ENCODE measurements at places on chromosomes 4 and X.

DNA sequence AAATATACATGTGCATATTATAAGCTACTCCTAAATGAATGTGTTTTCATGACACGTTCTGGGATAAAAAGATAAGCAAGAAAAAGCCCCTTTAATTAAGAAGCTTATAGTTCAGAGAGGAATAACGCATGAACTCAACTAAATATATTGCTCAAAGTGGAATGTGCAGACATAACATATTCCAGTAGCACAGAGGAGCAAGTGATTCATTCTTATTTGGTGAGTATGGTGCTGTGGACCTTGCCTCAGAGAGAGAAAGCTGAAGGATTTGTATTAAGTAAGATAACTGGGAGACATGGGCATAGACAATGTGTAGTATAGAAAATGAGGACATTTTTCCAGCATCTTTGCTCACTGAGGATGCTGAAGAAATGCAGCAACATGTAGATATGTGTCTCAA, 76.8 kb downstream of the CFAP299 start:
- DNase-seq: no peak

DNA sequence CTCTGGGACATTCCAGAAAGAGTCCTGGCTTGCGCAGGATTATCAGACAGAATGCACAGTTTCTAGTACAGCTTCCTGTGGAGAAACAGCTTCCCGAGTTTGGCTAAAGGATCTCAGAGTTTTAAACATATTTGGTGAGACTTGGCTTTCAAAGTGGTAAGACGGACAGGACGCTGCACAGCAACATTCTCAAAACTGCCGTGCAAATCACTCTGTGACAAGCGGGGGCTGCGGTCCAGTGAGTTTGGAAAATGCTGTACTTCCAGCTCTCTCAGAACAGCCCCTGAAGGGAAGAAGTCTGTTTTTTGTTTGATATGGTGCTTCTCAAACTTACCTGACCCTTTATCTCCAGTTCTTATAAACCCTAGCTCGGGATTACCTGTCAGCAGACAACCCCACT, 18.1 kb downstream of the LGI2 start:
- no peak for DNase-seq

GRCh38 chrX:71492231-71493065, 40.5 kb upstream of the OGT start:
- DNase-seq: peak; percentile 53

GRCh38 chr4:103721251-103721650, 1.5 kb upstream of the TACR3 start:
- DNase-seq: peak; percentile 96

GRCh38 chr4:177964693-177965168, 522.5 kb upstream of the AGA start:
- no peak for DNase-seq

- DNase-seq: no peak
These were observed 166.4 kb upstream of the SFRP2 start for GRCh38 chr4:153955327-153955726.

DNA sequence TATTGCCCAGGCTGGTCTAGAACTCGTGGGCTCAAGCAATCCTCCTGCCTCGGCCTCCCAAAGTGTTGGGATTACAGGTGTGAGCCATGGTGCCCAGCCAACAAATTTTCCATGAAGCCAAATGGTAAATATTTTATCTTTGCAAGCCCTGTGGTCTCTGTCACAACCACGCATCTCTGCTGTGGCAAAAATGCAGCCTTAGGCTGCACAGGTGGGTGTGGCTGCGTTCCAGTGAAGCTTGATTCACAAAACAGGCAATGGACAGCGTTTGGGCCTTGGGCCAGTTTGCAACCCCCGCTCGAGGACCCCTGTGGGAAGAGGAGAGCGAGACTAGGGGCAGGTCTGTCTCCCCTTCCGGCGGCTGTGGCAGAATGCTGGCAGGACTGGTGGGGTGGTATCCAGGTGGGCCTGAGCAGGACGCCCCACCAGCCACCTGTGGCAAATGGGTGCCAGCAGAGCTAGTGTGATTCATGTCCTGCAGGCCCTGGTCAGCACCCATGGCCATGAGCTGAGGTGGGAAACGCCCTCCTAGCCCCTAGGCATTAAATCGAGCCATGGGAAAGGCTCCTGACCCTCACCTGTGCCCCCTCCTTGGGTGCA, 19.7 kb downstream of the HTRA3 start:
- peak; percentile 72 for DNase-seq

DNA sequence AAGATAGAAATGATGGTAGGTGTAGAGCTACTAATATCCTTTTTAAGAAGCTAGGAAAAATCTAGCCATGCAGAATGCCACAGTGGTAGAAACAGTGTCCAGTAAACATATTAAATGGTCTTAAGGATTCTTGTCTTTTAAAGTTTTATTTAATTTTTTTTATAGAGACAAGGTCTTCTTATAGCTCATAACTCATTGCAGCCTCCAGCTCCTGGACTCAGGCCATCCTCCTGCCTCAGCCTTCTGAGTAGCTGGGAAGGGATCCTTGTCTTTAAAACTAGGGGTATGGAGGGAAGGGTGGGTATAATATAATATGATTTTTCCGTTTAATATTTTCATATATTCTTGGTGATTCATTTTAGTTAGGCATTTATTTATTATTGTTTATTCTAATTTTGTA, 3.8 kb downstream of the TMEM165 start:
- no peak for DNase-seq

GRCh38 chr4:157576671-157577217, 356.2 kb downstream of the GRIA2 start:
- DNase-seq: no peak

GRCh38 chrX:153965406-153965805, 6.2 kb downstream of the HCFC1 start:
- no peak for DNase-seq

DNA sequence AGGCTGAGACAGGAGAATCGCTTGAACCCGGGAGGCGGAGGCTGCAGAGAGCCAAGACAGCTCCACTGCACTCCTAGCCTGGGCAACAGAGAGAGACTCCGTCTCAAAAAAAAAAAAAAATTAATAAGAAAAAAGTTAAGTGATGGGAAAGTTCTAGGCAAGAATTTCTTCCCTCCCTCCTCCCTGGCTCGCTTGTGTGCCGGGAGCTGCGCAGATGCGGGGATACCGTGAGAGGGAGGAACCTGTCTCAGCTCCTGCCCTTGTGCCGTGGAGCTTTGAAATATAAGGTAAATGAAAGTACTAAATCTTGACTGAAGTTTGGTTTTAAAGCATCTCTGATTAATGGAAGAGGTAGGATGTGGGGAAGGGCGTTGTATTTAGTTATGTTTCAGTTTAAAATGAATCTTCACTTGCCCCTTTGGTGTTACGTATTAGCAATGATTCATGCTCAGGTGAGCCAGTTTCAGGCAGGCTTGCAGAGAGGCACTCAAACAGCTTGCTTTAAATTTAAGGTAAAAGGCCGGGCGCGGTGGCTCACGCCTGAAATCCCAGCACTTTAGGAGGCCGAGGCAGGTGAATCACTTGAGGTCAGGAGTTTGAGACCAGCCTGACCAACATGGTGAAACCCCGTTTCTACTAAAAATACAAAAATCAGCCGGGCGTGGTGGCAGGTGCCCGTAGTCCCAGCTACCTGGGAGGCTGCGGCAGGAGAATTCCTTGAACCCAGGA, 1.4 kb upstream of the UFSP2 start:
- peak; percentile 48 for DNase-seq

- DNase-seq: no peak
These were observed 344.0 kb downstream of the ACTRT1 start for GRCh38 chrX:127708155-127708554.

DNA sequence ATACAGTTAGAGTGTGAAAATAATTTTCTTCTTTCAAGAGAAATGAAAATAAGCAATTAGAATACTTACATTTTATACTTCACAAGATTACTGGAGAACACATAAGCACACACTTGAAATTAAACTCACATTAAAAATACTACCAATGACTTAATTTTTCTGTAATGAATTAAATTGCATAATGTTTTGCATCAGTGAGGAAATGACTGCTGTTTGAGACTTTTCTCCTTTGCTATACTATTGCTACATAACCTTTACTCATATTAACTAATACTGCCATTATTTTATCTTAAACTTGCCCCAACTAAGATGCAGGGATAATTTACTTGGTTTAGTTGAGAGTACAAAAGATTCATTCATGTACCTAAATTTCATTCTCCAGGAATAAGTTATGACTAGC, 590.9 kb downstream of the ARAP2 start:
- DNase-seq: no peak

- DNase-seq: no peak
These were observed 312.0 kb downstream of the PDGFC start for GRCh38 chr4:156659570-156659969.

GRCh38 chr4:80466618-80467017, 131.1 kb downstream of the CFAP299 start:
- DNase-seq: no peak

- no peak for DNase-seq
These were observed 407.0 kb downstream of the BCOR start for GRCh38 chrX:39690541-39691415.

- no peak for DNase-seq
These were observed 48.1 kb downstream of the DCLK2 start for GRCh38 chr4:150126201-150126863.

GRCh38 chrX:131305926-131306325, 16.8 kb upstream of the IGSF1 start:
- DNase-seq: peak; percentile 5

DNA sequence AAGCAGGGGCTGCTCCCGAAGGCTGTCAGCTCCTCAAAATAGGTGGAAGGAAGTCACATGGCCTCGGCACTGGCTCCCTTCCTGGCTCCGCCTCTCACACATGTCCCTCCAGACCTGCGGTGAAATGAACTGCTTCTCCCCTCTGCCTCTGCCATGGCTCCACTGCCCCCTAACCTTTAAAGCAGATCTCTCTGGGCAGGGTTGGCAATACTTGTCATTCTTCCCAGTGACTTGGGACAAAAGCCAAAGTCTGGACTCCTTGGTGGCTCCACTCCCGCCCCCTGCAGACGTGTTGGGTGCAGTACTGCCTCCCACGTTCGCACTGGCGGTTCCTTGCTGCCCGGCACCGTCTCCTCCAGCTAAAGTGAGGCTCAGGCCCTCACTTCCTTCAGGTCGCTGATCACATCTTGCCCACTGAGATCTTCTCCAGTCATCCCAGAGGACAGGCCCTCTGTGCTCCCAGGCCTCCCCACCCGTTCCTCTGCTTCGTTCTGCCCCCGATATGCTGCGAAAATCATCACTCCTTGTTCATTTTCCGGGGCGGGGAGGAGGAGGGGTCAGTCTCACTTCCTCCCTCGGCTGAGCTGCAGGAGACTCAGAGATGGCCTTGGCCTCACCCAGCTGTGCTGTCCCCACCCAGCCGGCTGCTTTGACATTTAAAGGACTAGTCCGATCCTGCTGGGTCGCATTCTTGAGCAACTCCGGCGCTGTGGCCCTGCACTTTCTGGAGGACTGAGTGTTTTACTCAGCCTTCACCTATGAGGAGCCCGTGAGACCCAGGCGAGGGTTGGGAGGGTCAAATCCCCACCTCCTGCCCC, 97.4 kb downstream of the PHKA2 start:
- peak; percentile 89 for DNase-seq

GRCh38 chrX:107560041-107560440, 68.3 kb upstream of the PRPS1 start:
- DNase-seq: peak; percentile 3

GRCh38 chr4:149884046-149884445, 68.4 kb upstream of the IQCM start:
- DNase-seq: no peak

DNA sequence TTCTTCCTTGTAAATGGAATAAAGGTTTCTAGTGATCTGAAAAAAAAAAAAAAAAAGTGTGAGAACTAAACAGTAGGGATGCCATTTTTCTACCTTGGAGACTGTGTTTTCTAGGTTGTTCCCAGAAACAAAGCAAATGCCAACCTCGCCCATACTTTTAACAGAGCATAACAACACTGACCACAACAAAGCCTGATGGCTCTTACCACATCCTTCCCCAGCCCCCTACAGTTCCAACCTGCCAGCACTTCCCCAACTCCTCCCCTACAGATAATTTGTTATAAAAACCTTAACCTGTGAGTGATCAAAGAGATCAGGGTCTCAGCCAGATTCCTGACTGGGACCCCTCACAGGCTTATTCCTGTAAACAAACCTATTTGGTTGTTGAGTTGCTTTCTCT, 940.0 kb downstream of the SH3BGRL start:
- no peak for DNase-seq

- DNase-seq: peak; percentile 97
These were observed 9.9 kb downstream of the TNIP2 start for GRCh38 chr4:2745981-2746806.

DNA sequence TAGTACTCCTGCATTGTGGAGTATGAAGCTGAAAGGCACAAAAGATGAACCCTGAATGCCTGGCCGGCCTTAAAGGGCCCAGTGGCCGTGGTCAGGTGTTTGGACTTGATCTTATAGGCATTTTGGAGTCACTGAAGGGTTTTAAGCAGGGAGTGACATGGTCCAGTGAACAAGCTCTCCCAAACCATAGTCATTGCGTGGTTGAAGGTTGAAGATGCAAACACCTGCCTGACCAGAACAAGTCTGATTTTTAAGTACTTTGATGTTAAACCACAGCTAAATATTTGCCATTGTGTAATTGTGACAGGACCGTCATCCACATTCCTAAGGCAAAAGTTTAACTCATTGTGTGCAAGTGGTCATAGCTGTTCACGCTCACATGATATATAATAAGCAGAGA, 3.3 kb downstream of the STK32B start:
- no peak for DNase-seq

DNA sequence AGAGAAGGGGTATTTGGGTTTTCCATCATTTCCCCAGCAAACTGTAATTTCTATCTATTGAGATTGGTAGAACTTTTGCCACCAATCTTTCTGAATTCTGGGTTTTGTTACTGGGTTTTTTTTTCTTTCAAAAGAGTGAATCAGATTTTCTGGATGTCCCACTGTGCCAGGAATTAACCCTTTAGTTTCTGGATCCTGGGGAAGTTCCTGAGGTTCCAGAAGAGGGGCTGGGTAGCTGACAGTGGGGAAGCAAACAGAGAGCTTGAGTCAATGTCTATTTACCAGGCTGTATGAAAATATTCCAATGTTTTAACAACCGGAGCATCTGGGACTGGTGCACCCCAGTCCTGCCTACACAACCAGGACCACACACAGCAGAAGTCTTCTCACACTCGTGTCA, 25.8 kb upstream of the SOD3 start:
- DNase-seq: no peak

DNA sequence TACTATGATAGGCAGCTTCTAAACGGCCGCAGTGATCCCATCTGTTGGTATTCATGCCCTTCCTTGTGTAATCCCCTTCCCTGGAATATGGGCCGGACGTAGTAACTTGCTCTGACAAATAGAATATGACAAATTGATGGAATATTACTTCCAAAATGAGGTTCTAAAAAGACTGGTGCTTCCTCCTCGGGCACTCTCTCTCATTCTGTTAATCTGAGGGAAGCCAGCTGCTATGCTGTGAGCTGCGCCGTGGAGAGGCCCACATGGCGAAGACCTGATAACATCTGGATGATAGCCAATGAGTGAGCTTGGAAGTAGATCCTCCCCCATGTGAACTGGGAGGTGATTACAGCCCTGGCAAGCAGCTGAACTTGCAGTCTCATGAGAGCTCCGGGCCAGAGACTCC, 27.2 kb upstream of the SLC25A4 start:
- DNase-seq: peak; percentile 90

GRCh38 chr4:78217557-78217956, 160.4 kb downstream of the FRAS1 start:
- DNase-seq: no peak

All from trophoblast cell (in vitro differentiated cells and primary cell).